Activated naive CD4-positive, alpha-beta T cell treated with anti-CD3 and anti-CD28 coated beads, Interleukin-2, amount 50 U/mL, for 16 hours (primary cell): ENCODE measurements at places on chromosomes 2 and 18.

GRCh38 chr2:9178110-9178903 lies 28.3 kb upstream of the ASAP2 start:
- no peak for DNase-seq

GRCh38 chr2:17309741-17310339 lies 208.4 kb downstream of the RAD51AP2 start:
- DNase-seq: no peak

GRCh38 chr2:19312949-19313348 lies 45.5 kb downstream of the OSR1 start:
- DNase-seq: no peak

GRCh38 chr2:167122389-167122788 lies 234.1 kb downstream of the XIRP2 start:
- DNase-seq: no peak

- no peak for DNase-seq
These were observed 205.5 kb downstream of the ZNF521 start for GRCh38 chr18:25146512-25146910.

DNA sequence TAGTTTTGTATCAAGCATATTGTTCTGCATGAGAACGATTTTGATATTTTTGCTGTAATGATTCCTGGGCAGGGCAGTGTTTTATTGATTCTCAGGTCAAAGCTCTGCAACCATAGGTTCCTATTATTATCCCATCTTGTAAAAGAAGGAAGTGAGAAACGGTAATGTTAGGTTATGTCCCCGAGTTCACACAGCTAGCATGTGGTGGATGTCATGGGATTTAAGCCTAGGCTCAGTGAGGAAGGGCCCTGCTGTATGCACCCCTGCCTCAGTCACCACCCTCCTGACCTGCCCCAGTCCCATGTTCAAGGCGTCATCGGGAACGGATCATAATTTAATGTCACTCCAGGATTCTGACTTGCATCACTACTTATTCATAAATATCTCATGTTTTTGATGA lies 10.7 kb downstream of the ACP1 start:
- DNase-seq: no peak

DNA sequence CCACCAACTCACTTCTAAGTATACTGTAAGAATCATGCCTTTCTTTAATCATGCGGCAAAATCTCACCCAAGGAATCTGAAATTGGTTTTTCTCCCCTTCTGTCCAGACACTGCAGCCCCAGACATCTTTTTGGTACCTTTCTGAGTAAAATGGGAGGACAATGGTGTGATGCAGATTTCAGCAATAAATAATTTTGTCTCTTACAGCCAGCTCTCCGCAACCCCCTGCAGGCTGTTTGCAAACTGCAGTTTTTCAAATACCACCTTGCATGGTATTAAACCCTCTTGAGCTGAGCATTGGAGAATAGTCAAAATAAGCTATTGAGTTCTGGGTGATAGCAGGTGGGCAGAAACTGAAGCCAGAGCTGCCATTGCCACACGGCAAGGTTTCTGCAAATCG lies 32.2 kb downstream of the GPR39 start:
- DNase-seq: no peak

GRCh38 chr2:14861181-14861580 lies 228.7 kb downstream of the LRATD1 start:
- DNase-seq: no peak
